Pons (tissue), 1 donor: ENCODE measurements at places on chromosomes 13 and 19.
A peak's percentile ranks its signal among the peaks of the same experiment; 100 is the strongest.

- DNase-seq: no peak
Observed at GRCh38 chr13:100428986-100429385, 159.6 kb downstream of the GGACT start.

DNA sequence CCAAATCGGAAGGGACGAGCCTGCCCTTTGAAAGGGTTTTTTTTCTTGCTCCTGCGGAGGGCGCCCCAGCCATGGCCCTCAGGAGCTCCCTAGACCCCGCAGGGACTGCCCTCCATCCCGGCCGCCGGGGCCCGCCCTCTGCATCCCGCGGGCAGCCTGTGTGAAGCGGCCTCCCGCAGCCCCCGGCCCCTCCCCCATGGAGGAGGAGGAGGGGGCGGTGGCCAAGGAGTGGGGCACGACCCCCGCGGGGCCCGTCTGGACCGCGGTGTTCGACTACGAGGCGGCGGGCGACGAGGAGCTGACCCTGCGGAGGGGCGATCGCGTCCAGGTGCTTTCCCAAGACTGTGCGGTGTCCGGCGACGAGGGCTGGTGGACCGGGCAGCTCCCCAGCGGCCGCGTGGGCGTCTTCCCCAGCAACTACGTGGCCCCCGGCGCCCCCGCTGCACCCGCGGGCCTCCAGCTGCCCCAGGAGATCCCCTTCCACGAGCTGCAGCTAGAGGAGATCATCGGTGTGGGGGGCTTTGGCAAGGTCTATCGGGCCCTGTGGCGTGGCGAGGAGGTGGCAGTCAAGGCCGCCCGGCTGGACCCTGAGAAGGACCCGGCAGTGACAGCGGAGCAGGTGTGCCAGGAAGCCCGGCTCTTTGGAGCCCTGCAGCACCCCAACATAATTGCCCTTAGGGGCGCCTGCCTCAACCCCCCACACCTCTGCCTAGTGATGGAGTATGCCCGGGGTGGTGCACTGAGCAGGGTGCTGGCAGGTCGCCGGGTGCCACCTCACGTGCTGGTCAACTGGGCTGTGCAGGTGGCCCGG lies 815 bp downstream of the MAP3K10 start:
- no peak for DNase-seq

GRCh38 chr19:38076337-38076736 lies 147.7 kb downstream of the DPF1 start:
- DNase-seq: no peak

DNA sequence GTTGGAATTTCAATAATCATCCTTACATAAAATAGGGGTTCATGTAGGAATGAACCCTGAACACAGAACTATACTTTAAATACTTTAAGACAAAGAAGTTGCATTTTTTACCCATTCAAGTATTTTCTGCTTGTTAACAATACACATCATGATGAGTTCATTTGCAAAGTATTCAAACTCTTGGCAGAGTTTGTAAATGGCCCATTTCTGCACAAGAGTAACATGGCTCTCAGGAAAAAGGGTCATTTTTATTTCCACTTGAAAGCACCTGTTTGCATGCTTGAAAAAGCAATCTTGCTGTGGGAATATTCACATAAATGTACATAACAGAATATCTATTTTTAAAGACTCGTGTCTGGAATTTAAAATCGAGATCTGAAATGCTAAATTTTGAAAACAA lies 18.1 kb downstream of the ESD start:
- peak; percentile 22 for DNase-seq

- peak; percentile 71 for DNase-seq
Observed at GRCh38 chr13:44013758-44014291, 134.1 kb downstream of the LACC1 start.

DNA sequence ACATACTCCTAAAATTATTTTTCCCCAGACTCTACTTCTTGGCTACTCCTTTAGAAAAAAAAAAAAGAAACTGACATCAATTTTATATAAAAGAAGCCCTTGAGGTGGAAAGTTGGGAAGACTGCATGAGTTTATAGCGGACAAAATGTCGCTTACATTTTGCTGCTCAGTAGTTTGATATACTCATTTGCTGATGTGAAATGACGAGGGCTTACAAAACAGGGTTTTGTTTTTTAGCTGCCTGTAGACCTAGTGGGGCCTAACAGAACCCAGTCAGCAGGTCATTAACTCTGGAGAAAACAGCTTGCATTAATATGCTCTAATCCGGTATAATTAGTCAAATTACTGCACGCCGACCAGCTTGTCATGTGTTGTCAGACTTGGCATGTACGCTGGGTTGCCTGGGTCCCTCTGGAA lies 37.6 kb upstream of the MAB21L1 start:
- DNase-seq: no peak

DNA sequence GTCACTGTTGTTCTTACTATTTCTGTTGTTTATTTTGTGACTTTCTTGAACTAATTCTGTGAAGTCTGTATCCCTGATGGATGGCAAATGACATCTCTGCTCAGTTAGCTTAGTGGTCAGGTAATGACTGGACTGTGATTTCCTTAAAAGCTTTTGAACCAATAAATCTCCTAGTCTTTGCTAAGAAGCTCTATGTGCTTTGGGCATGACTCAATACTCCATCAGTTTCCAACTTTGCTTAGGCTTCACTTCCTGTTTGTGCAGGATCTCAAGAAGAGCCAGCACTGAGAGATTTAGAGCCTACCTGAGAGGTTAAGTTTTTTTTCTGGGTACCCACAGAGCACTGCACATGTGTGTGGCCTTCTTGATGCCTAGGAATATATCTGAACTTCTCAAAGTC lies 329.7 kb upstream of the HTR2A start:
- no peak for DNase-seq

- DNase-seq: no peak
Observed at GRCh38 chr19:45577111-45577905, 7.3 kb downstream of the OPA3 start.

DNA sequence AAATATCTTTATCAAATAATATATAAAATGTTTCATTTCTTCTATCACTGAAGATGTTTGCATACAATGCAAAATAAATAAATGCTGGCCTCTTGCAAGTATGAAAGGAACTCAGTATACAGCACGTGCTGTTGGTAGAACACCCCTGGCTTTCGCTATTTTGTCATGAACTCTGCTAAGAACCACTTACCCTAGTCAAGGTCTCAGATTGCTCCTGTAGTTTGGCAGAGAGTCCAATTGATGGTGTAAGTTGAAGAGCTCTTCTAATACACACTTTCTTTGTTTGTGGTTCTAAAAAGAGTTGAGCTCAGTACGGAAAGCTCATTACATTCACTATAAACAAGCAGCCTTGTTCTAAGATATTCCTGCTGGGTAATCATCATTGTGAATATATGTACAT lies 1258.9 kb downstream of the EFNB2 start:
- no peak for DNase-seq

DNA sequence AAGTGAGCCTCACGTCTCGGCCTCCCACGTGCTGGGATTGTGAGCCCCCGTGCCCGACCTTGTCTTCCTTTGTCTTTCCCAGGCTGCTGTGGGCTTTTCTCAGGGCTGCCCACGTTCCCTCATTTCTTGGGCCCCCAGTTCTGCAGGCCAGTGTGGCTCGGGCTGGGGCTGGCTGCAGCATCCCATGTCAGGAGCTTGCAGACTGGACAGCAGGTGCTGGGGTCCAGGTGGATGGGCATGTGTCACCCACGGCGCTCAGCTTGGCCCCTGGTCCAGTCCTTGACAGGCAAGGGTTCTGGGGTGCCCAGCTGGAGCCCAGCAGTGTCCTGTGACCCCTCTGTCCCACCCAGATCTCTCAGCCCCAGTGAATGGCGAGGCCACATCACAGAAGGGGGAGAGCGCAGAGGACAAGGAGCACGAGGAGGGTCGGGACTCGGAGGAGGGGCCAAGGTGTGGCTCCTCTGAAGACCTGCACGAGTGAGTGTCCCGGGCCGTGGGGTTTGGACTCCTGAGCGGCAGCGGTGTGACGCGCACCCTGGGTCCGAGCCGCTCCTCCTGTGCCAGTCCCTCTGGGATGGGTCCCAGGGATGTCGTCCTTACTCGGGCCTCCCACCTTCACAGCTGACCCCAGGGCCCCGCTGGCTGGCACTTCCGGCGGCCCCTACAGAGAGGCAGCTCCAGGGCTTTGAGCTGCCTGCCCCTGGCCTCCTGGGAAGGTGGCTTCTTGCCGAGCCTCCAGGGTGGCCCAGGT lies 17.3 kb downstream of the PLIN4 start:
- no peak for DNase-seq

DNA sequence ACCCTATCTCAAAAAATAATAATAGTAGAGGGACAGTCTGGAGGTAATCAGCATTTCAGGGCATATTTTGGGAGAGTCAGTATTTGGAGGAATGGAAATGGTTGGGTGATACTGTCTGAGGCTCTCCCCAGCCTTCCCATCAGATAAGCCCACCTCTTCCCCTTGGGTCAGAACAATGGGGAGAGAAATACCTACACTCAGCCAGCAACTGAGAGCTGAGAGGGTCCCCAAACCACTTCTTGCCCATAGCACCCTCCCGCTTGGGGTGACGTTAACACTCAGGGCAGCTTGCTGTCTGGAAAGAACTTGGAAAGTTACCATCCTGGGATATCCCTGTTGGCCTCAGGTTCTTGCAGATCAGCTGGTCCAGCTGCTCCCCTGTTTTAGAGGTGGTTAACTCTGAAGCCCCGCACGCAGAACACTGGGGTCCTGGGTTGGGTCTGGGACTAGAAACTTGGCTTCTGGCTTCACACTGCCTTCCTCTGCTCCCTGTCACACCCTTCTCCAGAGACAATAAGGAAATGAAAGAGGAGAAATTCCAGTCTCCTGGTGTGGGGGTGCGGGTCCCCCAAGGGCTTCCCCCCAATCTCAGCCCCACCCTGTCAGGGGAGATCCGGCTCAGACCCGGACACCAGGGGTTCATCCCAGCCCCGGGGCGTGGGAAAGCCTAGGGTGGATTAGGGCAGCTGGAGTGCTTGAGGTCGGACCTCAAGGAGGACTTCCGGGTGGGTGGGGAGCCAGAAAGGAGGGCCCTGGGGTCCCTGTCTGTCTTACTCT lies 2.5 kb downstream of the FOXA3 start:
- DNase-seq: no peak

- DNase-seq: no peak
Observed at GRCh38 chr19:31597616-31598015, 248.4 kb upstream of the TSHZ3 start.

- peak; percentile 21 for DNase-seq
Observed at GRCh38 chr19:58054901-58055874, 3.9 kb upstream of the ZNF135 start.

- DNase-seq: no peak
Observed at GRCh38 chr19:18731562-18732008, 48.1 kb downstream of the CRTC1 start.

GRCh38 chr13:94459116-94459515 lies 20.4 kb downstream of the DCT start:
- no peak for DNase-seq

GRCh38 chr13:44382635-44383145 lies 9.1 kb downstream of the SERP2 start:
- DNase-seq: no peak

- peak; percentile 74 for DNase-seq
Observed at GRCh38 chr13:98878486-98879126, 99.3 kb downstream of the DOCK9 start.

- no peak for DNase-seq
Observed at GRCh38 chr19:18867199-18867598, 28.8 kb downstream of the CERS1 start.

- peak; percentile 93 for DNase-seq
Observed at GRCh38 chr19:18985257-18985656, 44.2 kb upstream of the HOMER3 start.

DNA sequence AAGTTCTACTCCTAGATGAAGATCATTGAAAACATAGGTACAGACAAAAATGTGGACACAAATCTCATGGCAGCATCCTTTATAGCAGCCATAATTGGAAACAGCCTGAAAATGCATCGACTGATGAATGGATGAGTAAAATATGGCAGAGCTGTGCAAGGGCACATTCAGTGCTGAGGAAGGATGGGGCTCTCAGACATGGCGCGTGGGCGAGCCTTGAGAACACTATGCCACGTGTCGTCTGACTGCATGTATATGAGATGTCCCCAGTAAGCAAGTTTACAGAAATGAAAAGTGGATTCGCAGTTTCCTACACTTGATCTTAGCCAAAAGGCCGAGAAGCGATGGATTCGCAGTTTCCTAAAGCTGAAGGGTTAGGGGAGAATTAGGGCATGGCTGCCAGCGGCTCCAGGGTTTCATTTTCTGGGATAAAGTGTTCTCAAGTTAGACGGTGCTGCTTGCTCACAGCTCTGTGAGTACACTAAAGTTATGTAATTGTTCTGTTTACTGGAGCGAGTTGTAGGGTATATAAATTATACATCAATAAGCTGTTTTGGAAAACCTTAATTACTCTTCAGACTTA lies 78.0 kb downstream of the RAB20 start:
- no peak for DNase-seq

- DNase-seq: no peak
Observed at GRCh38 chr19:23393121-23393520, 2.1 kb downstream of the ZNF91 start.

- no peak for DNase-seq
Observed at GRCh38 chr19:9836021-9836420, 903 bp downstream of the PIN1 start.

- peak; percentile 71 for DNase-seq
Observed at GRCh38 chr13:33257841-33258807, 27.4 kb downstream of the STARD13 start.

- DNase-seq: no peak
Observed at GRCh38 chr13:24004142-24004899, 107.0 kb upstream of the C1QTNF9B start.

- peak; percentile 47 for DNase-seq
Observed at GRCh38 chr13:75402787-75403186, 79.2 kb downstream of the TBC1D4 start.

GRCh38 chr13:72230131-72230530 lies 363.1 kb upstream of the DACH1 start:
- no peak for DNase-seq

DNA sequence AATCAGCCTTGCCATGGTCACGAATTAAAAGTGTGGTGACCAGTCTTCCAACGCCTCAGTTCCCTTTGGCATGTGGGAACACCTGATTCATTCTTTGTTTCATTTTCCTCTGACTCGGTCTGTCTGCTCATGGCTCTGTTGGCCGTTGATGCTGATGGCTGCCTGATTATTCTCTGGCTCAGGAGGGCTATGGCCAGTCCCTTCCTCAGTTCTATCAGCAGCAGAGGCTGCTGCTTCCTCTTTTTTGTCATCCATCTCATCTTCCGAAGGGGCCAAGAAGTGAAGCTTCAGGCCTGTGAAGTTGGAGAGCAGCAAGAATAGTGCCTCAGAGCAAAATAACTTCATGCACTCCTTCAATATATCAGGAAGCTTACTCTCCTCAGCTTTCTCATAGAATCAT lies 9.5 kb upstream of the MLNR start:
- DNase-seq: no peak
